ENCODE measurements at places on chromosomes 3 and 15.
A peak's percentile ranks its signal among the peaks of the same experiment; 100 is the strongest.

DNA sequence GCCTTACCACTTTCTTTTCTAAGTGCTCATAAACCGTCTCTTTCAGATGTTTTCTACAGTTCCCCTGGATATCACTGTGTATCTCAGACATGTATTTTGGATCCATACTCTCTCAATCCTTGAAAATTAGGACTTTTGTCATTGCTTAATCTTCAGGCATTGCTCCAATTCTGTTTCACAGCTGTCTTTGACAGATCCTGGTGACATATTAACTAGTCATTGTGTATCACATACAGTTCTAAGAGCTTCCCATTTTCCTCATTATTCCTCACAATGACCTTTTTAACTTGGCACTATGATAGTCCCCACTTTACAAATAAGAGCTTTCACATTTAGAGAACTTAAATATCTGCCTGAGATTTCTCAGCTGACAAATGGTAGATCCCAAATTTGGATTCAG is 151.7 kb downstream of the CLSTN2 start:
- no peak for DNase-seq

GRCh38 chr15:71807125-71807629 is 3.2 kb upstream of the NR2E3 start:
- DNase-seq: no peak

DNA sequence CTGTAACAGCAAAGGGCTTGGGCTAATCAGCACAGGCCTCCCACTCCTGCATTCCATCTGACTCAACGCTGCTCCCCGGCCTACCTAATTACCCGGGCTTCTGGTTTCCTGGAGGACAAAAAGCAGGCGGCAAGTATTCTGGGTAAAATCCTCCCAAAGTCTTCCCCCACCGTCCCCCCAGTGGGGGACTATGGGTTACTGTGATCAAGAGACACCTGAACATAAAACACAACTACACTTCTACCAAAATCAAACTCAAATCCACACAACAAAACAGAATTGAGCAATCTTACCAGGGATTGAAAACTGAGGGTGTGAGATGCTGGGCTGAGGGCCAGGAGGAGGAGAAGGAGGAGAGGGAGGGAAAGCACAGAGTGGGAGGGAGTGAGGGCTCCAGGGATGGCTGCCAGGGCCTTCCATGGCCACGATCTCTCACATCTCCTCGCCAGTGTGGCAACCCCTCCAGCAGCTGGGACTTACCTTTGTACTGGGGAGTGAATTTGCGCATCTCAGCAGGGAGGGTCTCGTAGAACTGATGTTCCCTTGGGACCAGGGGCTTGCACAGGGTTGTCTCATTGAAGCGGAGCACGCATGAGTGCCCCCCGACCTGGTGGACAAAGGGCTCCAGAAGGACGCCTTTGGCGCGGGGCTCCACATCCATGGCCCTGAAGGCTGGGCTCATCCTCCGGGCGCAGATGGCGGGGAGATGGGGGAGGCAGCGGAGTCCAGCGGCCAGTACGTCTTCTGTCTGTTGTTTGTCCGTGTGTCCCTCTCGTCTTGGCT is 9.1 kb upstream of the NCKIPSD start:
- no peak for DNase-seq

DNA sequence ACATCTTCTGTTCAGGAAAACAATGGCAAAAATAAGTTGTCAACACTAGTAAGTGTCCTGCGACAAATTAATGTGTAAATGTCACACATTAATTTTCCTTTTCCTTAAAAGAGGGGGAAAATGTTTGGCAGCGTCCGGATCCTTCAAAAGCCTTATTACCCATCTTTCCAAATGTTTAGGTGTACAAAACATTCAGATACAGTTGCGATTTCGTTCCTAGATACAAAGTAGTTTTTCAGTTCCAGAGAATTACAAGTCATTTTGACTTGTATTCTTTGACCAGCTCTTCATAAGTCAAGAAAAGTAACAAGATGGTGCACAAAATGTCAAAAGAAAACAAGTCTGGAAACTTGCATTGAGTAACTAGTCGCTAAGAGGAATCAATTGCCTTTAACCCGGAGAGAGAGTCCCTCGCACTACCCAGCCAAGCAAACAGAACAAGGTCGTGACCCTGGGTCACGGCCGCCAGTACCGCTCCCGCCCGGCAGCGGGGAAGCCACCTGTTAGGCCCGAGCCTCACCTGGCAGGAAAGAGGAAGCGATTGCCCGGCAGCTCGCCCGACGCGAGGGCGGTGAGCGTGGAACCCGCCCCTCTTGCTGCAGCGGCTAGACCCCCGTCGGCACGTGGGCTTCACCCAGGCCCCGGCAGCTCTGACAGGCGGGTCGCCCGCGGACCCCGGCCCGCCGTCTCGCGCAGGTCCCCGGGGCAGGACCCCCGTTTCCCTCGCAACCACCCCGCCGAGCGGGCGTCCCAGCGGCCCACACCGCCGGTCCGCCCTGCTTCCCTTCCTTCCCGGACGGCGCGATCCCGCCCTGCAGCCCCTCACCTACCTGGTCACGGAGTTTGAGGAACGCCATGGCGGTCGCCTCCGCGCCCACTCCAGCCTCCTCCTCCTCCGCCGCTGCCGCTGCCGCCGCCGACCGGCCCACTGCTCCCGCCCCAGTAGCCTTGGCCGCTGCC is 61.0 kb upstream of the ANKRD28 start:
- DNase-seq: peak; percentile 40

DNA sequence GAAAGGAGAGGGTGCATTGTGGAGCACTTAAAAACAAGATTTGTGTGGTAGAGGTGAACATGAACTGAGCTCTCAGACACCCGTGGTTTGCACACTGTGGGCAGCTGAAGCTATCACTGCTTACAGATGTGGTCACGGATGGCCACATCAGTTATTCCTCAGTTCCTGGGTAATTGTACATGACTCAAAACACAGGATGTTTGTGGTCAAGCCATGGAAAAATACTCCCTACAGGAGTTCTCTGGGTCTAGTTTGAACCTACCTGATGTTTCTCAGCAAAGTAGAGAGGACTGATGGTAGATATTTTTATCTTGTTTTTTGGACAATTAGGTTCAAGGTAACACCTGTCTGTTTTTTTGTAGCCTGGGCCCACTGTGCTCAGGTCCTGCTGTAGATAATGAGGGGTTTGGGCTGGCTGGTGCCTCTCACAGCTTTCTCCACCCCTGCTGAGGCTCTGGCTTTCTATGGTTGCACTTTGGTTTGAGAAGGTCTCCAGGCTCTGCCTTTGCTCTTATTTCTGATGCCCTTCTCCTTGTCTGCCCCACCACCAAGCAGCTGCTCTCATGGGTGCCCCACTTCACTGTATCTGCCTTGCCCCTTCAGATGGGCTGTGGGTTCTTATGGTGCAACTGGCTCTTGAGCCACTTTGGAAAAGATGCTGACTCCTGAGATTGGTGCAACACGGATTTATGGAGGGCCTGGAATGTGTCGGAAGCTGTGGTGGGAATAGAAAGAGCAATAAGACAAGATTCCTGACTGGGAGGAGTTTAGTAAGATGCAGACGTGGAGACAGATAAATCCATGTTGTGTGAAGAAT is 40.1 kb downstream of the CDCP1 start:
- DNase-seq: peak; percentile 40

GRCh38 chr3:71490692-71491091 is 92.8 kb downstream of the FOXP1 start:
- no peak for DNase-seq

GRCh38 chr15:85495096-85495495 is 114.7 kb downstream of the AKAP13 start:
- no peak for DNase-seq

DNA sequence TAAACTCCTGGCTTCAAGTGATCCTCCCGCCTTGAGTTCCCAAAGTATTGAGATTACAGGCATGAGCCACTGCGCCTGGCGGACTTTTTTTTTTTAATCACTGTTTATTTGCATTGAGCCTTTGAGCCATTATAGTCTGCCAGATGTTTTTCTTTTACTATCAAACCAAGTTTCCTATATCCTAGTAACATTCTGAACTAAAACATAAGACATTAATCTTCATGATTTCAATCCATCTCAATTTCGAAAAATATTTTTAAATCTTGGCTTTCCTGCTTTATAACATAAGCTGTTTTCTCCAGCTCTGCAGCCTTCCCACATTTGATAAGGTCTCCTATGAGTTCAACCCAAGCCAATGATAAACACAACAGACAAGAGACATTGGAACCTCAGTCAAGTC is 75.4 kb downstream of the UMPS start:
- DNase-seq: no peak

GRCh38 chr3:55339819-55340218 is 147.3 kb downstream of the WNT5A start:
- DNase-seq: no peak

GRCh38 chr3:177307391-177307790 is 110.1 kb upstream of the TBL1XR1 start:
- no peak for DNase-seq

DNA sequence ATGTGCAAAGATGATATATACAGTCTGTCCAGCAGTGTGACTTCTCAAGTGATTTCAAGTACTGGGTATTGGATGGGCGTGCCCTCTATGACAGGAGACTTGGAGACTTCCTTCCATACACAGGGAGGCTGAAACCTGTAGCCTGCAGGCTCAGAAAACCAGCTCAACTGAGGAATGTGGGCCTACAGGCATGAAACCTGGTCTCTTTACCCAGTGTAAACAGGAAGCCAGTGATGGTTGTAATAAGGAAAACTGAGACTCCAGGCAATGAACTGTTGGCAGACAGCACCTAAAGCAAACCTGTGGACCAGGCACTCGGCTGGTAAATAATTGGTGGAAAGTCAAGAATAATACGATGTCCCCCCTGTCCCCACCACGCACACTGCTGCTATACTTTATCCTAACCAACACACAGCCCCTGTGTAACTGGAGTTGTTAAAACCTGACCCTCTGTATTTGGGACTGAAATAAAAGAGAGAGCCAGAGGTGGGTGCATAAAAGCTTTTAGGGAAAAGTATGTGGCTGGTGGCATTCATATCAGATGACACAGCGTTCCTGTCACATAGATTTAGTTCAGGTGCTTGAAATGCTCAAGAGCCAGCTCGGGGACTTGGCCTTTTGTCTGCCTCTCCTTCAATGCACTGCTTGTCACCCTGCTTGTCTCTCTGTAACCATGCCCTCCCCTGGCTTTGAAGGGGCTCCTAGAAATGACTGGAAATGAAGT is 144.7 kb downstream of the TPRG1 start:
- no peak for DNase-seq
